ENCODE measurements at places on chromosomes 3 and 15.

DNA sequence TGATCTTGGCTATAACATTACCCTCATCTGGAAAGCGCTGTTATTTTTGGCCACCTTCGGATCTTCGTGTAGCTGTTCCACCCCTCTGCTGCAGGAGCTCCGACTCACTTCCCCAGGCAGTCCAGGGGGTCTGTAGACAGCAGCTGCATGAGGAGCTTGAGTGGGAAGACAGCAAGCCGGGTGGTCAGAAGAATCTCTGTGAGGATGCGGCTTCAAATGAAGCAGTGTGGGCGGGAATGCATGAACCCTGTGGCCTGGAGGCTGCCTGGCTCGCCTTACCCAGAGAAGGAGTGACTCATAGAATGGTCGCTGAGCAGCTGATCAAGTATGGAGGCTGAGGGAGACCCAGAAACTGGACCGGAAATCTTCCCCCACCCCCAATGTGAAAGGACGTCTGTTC, 45.2 kb upstream of the NR2F2 start:
- no peak overlapping the region for H3K27ac ChIP-seq
- no peak for DNase-seq
- no peaks in the 10 kb centered on the region for H3K4me1 ChIP-seq
- H3K27me3 ChIP-seq = no peaks in the 10 kb centered on the region
- no peak overlapping the region for H3K4me3 ChIP-seq

GRCh38 chr3:134077649-134078161, 48.0 kb upstream of the SLCO2A1 start:
- H3K4me3 ChIP-seq = no peak overlapping the region
- H3K27me3 ChIP-seq = no peaks in the 10 kb centered on the region
- no peak for DNase-seq
- H3K27ac ChIP-seq = no peak overlapping the region

GRCh38 chr3:72219752-72220151, 434.8 kb upstream of the PROK2 start:
- no peaks in the 10 kb centered on the region for H3K27me3 ChIP-seq
- DNase-seq = no peak
- H3K27ac ChIP-seq = no peak overlapping the region
- no peaks in the 10 kb centered on the region for H3K4me1 ChIP-seq

DNA sequence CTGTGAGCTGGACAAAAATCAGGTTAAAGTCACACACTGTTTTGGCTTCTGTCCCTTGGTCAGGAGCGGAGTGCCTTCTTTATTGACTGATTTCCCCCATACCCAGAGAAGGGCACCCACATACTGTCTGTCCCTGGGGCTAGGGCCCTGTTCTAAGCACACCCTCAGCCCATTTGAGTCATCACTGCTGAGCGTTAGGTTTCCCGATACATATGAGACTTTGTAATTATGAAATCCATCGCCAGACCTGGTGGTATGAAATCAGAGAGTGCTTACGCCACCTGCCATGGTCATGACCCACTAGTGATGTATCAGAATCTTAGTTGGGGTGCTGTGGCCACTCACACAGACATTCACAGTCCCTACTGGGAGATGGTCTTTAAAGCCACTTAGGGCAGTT, 96.8 kb downstream of the CHDH start:
- H3K27me3 ChIP-seq = no peaks in the 10 kb centered on the region
- no peak overlapping the region for H3K4me3 ChIP-seq
- DNase-seq = no peak
- H3K27ac ChIP-seq = peak overlapping the region; percentile 92
- no peaks in the 10 kb centered on the region for H3K36me3 ChIP-seq

DNA sequence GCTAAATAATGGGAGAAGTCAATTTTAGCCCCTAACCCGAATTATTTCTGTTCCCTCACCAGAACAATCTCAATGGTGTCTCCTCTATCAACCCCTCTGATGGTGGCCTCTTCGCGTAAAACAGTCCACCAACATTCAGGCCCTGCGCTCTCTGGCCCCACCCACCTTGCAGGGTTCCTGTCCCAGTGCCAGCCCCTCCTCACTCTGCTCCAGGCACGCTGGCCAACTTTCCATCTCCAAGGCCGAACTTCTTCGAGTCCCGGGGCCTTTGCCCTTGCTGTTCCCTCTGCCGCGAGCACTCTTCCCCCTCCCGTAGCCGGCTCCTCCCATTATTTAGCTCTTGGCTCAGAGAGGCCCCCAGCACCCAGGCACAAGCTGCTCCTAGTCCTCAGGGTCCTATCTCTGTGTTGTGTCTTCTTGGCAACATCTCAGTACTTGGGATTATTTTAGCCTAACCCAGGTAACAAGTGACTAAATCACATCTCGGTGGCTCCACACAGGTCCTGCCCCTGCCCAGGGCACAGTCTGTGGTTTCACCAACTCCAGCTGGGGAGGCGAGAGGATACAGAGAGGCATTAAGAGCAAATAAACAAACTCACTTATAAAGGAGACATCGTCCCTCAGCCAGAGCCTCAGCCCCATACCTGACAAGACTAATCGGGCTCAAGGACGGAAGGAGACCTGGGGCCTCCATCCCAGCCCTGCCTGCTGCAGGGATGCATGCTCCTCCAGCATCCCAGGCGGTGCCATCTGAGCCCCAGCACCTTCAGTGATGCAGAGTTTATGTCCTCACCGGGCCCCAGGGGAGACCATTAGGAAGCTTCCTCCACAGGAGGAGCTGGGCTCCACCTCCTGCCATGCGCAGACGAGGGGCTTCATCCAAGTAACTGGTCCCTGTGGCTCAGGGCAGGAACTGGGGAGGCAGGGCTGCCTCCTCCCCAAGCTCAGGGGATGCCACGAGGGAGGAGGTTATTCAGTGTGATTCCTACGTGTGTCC, 19.7 kb upstream of the IQSEC1 start:
- H3K27ac ChIP-seq = no peak overlapping the region
- peaks cover 16% of the 10 kb centered on the region for H3K4me1 ChIP-seq
- no peaks in the 10 kb centered on the region for H3K36me3 ChIP-seq
- no peak for DNase-seq

- H3K27ac ChIP-seq = no peak overlapping the region
- peaks cover 7% of the 10 kb centered on the region for H3K4me1 ChIP-seq
- DNase-seq = no peak
- H3K4me3 ChIP-seq = no peak overlapping the region
- no peaks in the 10 kb centered on the region for H3K36me3 ChIP-seq
- H3K27me3 ChIP-seq = no peaks in the 10 kb centered on the region
Observed at GRCh38 chr3:13077431-13078162, 4.4 kb upstream of the IQSEC1 start.

DNA sequence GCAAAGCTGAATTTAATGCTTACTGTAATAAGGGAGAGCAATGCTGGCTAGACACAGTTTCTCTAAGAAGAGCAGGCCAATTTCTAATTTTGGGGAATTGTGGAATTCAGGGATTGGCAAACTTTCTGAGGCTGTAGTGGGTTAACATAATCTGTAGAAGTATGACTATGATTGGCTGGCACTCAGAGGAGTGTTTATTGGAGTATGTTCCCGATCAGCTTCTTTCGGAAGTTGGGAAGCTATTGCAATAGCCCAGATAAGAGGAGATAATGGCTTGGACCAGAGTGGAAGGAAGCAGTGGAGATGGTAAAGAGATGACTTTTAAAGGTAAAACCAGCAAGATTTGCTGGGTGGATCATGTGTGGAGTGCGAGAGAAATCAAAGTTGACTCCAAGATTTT, 19.4 kb downstream of the TMOD3 start:
- H3K36me3 ChIP-seq = no peaks in the 10 kb centered on the region
- no peak for DNase-seq
- no peaks in the 10 kb centered on the region for H3K27me3 ChIP-seq
- H3K4me1 ChIP-seq = peaks cover 2% of the 10 kb centered on the region

Data from GM12878 (cell line).